ENCODE measurements at places on chromosomes 4 and X. TPM values are rescaled to one million over a fixed set of nuclear protein-coding genes. Genes with fewer than 3 reads are reported as not detected.

Gene TRIM61
- total RNA-seq = 2.3 TPM

Gene SSX3
- total RNA-seq = not detected

Gene RIBC1
- 0.49 TPM for total RNA-seq

Gene ARX
- not detected for total RNA-seq

DNA sequence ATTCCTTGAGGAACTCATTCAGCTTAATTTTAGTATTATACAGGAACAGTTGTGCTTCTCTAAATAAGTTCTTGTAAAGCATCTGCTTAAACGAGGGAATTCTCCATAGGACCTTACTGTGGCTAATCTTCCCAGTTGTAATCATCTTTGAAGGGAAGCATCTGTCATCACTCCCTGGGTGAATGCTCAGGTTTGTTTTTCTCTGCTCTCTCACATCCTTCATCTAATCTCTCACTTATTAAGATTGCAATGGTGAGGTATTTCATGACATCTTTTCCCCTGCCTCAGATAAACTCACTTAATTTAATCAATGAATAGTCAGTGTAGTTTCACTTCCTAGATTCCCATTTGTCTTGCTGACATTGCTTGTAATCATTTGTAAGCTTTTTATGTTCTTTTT, 121.8 kb upstream of the ADAMTS3 start:
- DNase-seq = no peak

- no peak for DNase-seq
Measured at GRCh38 chrX:94676285-94676684, 1002.3 kb downstream of the FAM133A start.

DNA sequence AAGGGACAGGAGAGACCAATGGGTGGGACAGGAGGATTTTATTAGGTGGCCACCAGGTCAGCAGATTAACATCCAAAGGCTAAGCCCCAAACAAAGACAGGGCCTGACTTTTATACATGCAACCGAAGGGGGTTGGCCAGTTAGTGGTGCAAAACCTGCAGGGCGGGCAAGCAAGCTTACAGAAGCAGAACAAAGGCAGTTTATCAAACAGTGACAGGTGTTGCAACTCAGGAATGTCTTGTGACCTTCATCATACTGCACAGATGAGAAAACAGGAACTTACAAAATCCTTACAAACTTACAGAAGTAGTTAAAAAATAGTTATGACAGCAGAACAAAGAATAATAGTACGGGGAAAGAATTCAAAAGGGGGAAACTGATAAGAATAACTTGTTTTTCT, 708.1 kb downstream of the GLUD2 start:
- DNase-seq = no peak

DNA sequence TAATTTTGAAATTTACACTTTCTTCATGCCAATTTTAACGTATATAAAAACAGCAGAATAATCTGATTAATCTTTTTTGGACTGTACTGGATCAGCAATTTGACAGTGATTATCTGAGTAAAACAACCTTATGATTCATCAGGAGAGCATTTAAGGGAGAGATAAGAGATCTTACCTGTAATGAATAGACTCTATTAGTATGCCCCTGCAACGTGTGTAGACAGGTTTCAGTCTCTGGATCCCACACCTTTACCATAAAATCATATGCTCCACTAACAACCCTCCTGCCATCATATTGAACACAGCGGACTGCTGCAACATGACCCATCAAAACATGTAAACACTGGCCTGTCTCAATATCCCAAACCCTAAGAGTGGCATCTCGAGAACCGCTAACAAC, 210.1 kb downstream of the FBXW7 start:
- no peak for DNase-seq
